ENCODE measurements at places on chromosomes 4 and X.
A peak's percentile ranks its signal among the peaks of the same experiment; 100 is the strongest.

DNA sequence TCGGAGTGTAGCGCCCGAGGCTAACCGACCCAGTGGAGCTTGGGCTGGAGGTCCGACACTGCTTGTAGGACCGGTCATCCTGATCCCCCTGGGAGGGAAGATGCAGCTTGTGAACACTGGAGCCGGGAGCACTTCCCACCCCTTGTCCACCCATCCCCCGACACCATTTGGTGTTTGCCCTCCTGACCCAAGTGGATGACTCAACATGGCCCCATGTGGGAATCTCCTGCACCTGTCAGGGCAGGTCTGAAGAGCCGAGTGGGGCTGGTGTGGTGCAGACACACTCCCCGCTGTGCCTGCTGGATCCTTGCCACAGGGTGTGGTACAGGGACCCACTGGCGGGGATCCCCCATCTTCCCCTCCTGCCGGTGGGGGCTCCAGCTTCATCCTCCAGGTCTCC is 90.0 kb upstream of the AFAP1 start:
- DNase-seq, result no peak

DNA sequence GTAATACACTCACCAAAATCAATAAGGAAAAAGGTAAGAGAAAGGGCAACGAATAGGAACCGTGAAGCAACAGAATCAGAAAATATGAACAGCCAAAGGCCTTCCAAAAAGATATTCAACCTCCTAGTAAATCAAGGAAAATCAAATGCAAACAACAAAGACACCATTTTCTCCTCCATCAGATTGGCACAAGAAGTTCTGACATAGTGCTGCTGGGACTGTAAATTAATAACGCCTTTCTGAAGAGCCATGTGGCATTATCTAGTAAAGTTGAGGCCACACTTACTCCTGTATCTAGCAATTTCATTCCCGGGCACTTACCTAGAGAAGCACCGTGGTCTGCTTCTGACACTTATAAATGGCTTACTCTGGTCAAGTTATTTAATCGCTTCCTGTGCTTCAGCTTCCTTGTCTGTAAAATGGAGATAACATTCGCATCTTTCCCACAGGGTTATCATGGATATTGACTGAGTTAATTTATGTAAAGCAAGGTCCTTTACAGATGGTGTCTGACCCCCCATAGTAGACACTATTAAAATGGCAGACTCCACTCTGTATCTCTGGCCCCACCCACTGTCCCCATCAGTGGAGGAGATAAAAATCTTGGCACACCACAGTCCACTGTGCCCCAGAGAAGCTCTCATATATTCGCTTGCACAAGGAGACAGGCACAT is 20.5 kb upstream of the ENPP6 start:
- no peak for DNase-seq

GRCh38 chrX:46611658-46612362 is 38.2 kb downstream of the CHST7 start:
- DNase-seq, result no peak

DNA sequence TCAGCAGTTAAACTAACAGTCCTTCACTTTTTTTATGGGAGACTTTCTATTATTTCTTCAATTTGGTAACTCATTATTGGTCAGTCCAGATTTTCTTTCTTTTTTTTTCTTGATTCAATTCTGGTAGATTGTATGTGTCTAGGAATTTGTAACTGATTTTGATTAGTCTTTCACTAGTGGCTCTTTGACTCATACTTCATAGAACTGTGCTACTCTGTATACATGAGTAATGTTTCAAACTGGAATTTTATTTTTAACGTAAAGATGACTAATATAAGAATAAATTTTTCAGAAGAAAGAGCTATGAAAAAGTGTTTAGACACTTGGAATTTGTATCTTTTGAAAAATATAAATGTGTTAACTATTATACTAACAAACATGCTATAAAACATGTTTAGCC is 813.0 kb downstream of the TRAM1L1 start:
- DNase-seq, result no peak

GRCh38 chr4:123127875-123128274 is 205.5 kb upstream of the NUDT6 start:
- DNase-seq, result no peak

DNA sequence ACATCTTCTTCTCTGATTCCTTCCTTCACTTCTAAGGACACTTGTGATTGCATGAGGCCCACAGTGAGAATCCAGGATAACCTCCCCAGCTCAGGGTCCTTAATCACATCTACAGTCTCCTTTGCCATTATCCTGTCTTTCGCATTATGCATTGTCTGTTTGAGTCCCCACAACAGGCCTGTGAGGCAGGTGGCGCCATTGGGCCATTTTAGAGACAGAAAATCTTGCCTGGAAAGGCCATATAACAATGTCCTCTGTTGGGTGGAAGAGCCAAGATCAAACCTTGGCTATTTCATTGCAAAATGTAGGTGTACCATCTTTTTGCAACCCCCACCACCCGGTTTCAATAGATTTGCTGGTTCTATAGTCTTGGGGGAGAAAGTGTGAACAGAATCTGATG is 11.8 kb upstream of the DCUN1D4 start:
- DNase-seq, result peak; percentile 81

GRCh38 chr4:86977621-86978184 is 42.9 kb downstream of the AFF1 start:
- no peak for DNase-seq

DNA sequence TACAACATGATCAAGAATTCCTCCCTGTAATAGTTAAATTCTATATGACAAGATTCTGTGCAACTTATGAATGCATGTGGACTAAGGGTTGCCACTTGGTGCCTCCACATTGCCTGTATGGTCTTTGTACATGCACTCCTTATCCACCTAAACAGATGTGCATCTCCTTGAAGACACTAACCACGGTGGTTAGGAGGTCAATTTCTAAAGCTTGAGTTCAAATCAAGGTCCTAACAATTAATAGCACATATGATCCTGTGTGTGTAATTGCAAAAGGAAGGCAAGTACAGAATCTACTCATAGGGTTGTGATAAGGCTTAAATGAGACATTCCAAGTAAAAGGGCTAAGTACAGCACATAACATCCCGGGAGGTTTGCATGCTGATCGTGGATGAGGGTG is 1.5 kb upstream of the IL21 start:
- DNase-seq, result no peak
